ENCODE measurements at places on chromosomes 1 and 21. TPM values are rescaled to one million over a fixed set of nuclear protein-coding genes. Genes with fewer than 3 reads are reported as not detected.

The OVAAL gene
- total RNA-seq, result not detected

The NPL gene
- 4.2 TPM for total RNA-seq

The VANGL2 gene
- 4.7 TPM for total RNA-seq

The SYT11 gene
- 5.1 TPM for total RNA-seq

The MMEL1 gene
- total RNA-seq, result 0.39 TPM

DNA sequence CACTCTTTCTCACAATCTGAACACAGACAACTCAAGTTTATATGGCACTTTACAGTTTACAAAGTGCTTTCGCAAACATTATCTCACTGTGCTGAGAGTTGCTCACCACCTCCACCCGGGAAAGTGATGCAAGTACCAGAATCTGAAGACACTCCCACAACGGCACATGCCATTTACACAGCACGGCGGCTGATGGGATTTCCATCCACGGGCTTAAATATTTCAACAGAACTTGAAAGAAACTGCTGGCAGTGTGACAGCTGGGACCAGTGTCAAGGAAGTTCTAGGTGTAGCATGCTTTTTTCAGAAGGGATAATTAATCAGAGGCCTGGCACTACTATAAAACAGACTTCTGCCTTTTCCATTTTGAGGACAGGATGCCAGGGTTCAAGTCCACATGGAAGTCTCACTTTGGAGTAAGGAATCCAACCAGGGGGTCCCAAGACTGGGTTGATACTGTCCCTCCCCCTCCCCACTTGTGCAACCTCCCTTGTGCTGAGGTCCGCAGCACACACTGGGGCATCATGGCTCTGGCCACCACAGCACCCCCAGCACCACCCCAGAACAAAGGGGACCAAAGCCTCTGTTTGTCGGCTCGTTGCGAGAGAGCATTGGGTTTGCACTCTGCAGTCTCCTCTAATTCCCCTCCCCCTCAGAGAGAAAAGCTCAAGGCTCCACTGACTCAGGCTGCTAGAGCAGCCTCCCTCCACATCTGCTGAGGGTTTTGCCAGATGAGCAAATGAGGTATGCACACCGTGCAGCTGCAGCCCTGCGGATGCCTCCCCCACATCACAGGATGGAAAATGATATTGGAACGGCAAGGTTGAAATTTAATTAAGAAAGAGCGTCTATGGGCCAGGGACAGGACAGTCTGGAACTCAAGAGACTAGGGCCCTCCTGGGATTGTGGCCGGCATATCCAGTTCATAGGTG lies 154.9 kb downstream of the TGFBR3 start:
- H3K4me1 ChIP-seq, result no peaks in the 10 kb centered on the region
- no peaks in the 10 kb centered on the region for H3K36me3 ChIP-seq
- H3K4me3 ChIP-seq, result no peak overlapping the region
- no peak for DNase-seq
- no peaks in the 10 kb centered on the region for H3K27me3 ChIP-seq
- H3K27ac ChIP-seq, result no peak overlapping the region

GRCh38 chr1:239128541-239128940 lies 257.8 kb upstream of the CHRM3 start:
- no peaks in the 10 kb centered on the region for H3K4me1 ChIP-seq
- no peak overlapping the region for H3K27ac ChIP-seq
- H3K36me3 ChIP-seq, result no peaks in the 10 kb centered on the region
- no peaks in the 10 kb centered on the region for H3K27me3 ChIP-seq
- no peak for DNase-seq
- H3K4me3 ChIP-seq, result no peak overlapping the region

DNA sequence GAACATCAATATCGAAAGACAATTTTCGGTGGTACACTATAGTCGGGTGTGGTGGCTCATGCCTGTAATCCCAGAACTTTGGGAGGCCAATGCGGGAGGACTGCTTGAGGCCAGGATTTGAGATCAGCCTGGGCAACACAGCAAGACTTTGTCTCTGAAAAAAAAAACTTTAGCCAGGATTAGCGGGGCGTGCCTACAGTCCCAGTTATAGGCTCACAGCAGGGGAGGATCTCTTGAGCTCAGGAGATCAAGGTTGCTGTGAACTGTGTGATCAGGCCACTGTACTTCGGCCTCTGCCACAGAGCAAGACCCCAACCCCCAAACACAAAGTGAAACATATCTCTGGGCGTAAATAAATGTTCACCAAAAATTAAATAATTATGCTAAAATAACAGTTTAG lies 1.6 kb downstream of the TADA1 start:
- DNase-seq, result no peak
- no peak overlapping the region for H3K27ac ChIP-seq
- no peaks in the 10 kb centered on the region for H3K27me3 ChIP-seq
- H3K4me1 ChIP-seq, result peaks cover 33% of the 10 kb centered on the region
- H3K36me3 ChIP-seq, result no peaks in the 10 kb centered on the region

- no peaks in the 10 kb centered on the region for H3K27me3 ChIP-seq
- DNase-seq, result no peak
- no peak overlapping the region for H3K4me3 ChIP-seq
- no peak overlapping the region for H3K27ac ChIP-seq
- no peaks in the 10 kb centered on the region for H3K36me3 ChIP-seq
These were observed 25.5 kb downstream of the TRPM2 start for GRCh38 chr21:44378646-44379514.

Measured in pancreas (tissue), 10 donors.